CD4-positive, alpha-beta T cell treated with Interleukin-12 subunit alpha and Interleukin-12 subunit beta, for 1 hour (primary cell): ENCODE measurements at places on chromosomes 6 and 20.

GRCh38 chr6:99933129-99933528 is 60.9 kb downstream of the MCHR2 start:
- no peak for DNase-seq

DNA sequence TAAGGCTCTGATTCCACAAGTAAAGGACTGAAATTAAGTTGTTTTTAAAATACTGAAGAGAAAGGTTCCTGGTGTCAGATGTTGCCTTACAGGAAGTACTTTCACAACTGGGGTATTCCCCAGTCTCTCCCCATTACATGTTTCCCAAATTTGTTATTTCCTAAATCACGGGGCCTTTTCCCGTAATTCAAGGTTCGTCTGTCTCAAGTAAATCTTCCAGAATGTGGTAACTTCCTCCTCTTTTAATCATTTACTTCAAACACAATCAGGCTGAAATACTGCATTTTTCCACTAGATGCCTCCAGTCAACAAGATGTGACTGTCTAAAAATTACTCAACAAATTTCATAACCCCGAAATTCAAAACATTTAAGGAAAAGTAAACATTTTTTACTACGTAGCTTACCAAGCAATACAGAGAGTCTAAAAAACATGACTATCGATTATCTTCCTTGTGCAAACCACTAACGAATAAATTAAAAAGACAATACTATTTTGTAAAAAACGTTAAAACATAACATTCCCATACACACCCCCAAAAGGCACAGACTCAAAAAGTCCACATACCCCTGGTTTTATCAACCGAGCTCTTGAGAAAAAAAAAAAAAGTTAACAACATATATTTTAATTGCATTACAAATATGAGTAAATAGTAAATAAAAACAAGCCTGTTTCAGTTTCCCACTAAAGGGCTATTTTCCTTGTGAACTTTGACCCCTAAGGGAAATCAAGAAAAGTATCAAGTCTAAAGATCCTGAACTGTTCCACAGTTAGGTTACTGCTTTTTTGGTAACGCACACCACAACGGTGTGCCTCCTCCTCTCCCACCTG is 1.7 kb downstream of the SOD2 start:
- peak; percentile 69 for DNase-seq

DNA sequence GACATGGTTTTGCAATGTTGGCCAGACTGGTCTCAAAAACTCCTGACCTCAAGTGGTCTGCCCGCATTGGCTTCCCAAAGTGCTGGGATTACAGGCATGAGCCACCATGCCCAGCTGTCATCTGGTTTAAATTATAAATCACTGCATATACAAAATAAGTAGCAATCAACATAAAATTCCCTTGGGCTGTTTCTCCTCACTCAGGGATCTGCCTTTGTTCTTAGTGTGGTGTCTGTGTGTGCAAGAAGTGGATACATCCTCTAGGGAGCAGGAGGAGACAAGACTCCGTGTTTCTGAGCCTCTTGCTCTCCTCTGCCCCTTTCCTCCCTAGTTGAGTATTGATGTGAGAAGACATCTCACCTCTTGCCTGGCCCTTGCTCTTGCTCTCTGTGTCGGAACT is 65.2 kb upstream of the ADGRF4 start:
- no peak for DNase-seq

DNA sequence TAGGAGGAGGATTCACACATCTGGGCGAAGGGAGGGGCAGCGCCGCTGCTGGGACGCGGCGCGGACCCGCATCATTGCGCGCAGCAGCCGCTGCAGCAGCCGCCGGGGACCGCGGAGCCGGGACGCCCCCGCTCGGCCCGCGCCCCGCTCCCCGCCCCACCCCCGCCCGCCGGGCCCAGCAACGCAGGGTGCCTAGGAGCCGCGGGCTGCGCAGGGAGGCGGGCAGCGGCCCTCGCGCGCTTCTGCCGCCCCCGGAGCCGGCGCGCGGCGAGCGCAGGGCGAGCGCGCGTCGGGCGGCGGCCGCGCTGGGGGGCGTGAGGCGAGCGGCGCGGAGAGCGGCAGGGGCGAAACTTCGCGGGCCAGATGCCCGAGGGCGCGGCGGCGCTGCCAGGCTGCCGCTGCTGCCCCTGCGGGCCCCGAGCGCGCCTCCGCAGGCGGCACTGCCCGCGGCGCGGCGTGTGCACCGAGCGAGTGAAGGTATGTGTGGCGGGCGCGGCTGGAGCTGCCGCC is at the start of gene NKAIN2:
TSS of gene NKAIN2 (plus strand) at position 362 of the 510 bp plus-strand sequence.
- no peak for DNase-seq

GRCh38 chr6:102853249-102853955 is 1459.9 kb downstream of the GRIK2 start:
- no peak for DNase-seq
